ENCODE measurements at places on chromosomes 13 and 19. TPM values are rescaled to one million over a fixed set of nuclear protein-coding genes. Genes with fewer than 3 reads are reported as not detected.

The RHPN2 gene
- 4.0 TPM for total RNA-seq

The CTXN1 gene
- total RNA-seq: 28.7 TPM

The FOSB gene
- total RNA-seq: 93.8 TPM

The CGB2 gene
- total RNA-seq: not detected

The ZNF493 gene
- total RNA-seq: 21.0 TPM

The RUBCNL gene
- 0.78 TPM for total RNA-seq

- H3K27me3 ChIP-seq: peaks cover 3% of the 10 kb centered on the region
- H3K4me1 ChIP-seq: peaks cover 2% of the 10 kb centered on the region
- H3K4me3 ChIP-seq: no peak overlapping the region
- H3K27ac ChIP-seq: no peak overlapping the region
- DNase-seq: no peak
Measured at GRCh38 chr13:40235160-40235796, 431.2 kb downstream of the FOXO1 start.

DNA sequence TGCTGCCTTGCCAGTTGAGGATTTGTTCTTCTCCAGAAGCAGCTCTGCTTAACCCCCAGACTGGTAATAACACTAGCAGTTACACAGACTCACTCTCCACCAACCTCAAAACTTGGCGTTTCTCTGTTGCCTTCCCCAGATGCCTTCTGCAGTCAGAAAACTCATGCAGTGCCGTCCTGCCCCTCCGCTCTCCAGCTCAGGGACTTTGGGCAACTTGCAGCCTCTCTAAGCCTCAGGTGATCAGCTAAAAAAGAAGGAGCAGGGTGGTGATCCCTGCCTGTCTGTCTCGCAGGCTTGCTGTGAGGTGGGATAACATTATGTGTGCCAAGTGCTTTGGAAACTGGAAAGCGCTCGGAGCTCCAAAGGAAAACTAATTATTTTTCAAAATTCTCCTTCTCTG is 391.6 kb downstream of the HS6ST3 start:
- H3K36me3 ChIP-seq: no peaks in the 10 kb centered on the region
- H3K27ac ChIP-seq: no peak overlapping the region
- no peaks in the 10 kb centered on the region for H3K4me1 ChIP-seq
- no peak overlapping the region for H3K4me3 ChIP-seq

DNA sequence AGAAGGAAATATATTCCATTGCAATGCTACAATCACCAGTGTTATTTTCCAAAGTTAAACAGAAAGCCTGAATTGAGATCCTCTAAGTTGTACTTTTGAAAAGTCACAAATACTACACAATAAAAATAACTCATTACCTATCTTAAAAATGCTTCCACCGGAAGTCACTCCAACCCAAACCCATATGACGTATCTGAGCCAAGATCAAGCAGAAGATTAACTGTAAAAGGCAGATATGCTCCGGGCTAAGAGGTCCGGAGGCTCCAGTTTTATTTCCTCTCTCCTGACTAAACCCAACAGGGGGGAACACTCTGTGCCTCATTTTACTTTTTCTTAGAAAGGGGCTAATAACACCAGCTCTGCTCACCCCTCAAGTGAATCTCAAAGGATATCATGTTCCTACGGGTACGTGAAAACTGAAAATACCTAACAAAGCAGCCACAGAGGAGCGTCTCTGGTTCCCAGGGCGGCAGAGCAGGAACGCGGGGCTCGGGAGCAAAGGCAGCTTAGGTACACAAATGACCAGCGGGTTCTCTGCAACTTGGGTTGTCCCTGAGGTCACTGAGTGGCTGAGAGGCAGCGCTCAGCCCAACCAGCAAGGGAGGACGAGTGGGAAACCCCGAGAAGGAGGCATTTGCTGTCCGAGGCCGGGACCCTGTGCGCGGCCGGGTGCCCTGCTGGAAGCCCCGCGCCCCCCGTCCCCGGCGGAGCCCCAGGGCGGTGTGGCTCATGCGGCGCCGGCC is 750 bp downstream of the RAB20 start:
- peak overlapping the region; percentile 96 for H3K4me3 ChIP-seq
- peak overlapping the region; percentile 84 for H3K27ac ChIP-seq
- peaks cover 12% of the 10 kb centered on the region for H3K36me3 ChIP-seq
- H3K27me3 ChIP-seq: no peaks in the 10 kb centered on the region
- DNase-seq: no peak

- peak; percentile 91 for DNase-seq
- H3K4me1 ChIP-seq: no peaks in the 10 kb centered on the region
- peaks cover 4% of the 10 kb centered on the region for H3K36me3 ChIP-seq
Measured at GRCh38 chr19:11496391-11497163, 9.1 kb downstream of the ZNF653 start.

DNA sequence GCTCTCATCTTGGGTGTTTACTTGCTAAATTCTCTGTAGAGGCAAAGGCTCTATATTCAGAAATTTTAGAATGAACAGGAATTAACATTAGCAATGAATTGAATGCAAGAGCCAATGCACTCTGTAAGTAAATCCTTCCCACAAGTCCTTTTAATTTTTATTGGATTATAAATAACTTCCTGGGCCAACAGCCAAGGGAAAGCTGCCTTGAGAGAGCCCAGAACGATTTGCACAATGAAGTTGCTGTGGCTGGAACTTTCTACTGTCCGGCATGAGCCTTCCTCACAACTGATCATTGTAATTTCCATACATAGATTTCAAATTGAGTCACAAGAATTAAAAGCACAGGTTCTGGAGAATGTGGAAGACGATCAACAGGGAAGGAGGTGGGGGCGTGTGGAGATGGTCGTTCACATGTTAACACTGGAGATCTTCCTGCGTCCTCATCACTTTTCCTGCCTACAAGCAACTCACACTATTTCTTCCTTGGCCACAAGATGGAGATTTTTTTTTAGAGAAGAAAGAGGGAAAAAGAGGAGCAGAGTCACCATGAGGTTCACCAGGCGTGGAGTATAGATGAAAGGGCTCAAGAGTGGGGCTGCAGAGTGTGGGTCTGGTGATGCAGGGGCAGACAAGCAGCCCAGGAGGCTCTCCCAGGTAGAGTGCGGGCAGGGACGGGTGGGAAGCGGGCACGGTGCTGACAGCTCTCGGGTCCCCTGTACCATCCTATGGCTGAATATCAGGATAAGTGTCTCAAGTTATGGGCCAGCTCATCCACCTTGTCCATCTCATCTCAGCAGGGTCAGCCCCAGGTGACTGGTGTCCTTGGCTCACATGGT is 110.7 kb downstream of the SOX1 start:
- H3K36me3 ChIP-seq: no peaks in the 10 kb centered on the region
- H3K27me3 ChIP-seq: no peaks in the 10 kb centered on the region
- H3K4me1 ChIP-seq: no peaks in the 10 kb centered on the region
- no peak overlapping the region for H3K27ac ChIP-seq
- H3K4me3 ChIP-seq: no peak overlapping the region
- DNase-seq: no peak

- no peak for DNase-seq
- H3K4me1 ChIP-seq: peaks cover 2% of the 10 kb centered on the region
- no peak overlapping the region for H3K27ac ChIP-seq
- H3K27me3 ChIP-seq: no peaks in the 10 kb centered on the region
- no peak overlapping the region for H3K4me3 ChIP-seq
Measured at GRCh38 chr13:41854758-41855157, 106.2 kb downstream of the VWA8 start.

GRCh38 chr19:43318796-43319314 is 34.6 kb upstream of the CD177 start:
- no peak for DNase-seq
- no peaks in the 10 kb centered on the region for H3K4me1 ChIP-seq
- H3K27ac ChIP-seq: no peak overlapping the region
- no peaks in the 10 kb centered on the region for H3K27me3 ChIP-seq

- no peaks in the 10 kb centered on the region for H3K36me3 ChIP-seq
- no peak for DNase-seq
- peaks cover 16% of the 10 kb centered on the region for H3K4me1 ChIP-seq
Measured at GRCh38 chr13:40897053-40897452, 107.6 kb downstream of the SLC25A15 start.

DNA sequence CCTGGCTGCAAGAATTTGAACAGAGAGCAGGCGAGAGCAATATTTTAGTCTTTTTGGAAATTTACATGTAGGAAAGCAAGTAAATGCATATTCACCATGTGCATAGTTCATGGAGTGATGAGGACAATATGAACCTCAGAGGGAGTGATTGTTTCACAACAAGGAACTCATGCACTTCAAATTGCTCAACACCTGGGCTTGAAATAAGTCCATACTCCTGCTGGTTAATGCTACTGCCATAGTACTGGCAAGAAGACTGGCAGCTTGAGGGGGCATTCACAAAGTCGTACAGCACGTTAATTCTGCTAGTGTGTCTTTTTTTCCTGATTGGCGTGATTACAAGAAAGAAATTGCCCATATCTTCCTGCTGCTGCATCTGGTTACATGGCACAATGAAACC is 267.6 kb downstream of the PCDH17 start:
- no peaks in the 10 kb centered on the region for H3K27me3 ChIP-seq
- H3K27ac ChIP-seq: no peak overlapping the region
- no peak for DNase-seq
- H3K4me3 ChIP-seq: no peak overlapping the region
- no peaks in the 10 kb centered on the region for H3K4me1 ChIP-seq
- H3K36me3 ChIP-seq: no peaks in the 10 kb centered on the region
